ENCODE measurements at places on chromosomes 1 and 21.

- DNase-seq: no peak
Observed at GRCh38 chr1:87333692-87334347, 5.1 kb downstream of the LMO4 start.

DNA sequence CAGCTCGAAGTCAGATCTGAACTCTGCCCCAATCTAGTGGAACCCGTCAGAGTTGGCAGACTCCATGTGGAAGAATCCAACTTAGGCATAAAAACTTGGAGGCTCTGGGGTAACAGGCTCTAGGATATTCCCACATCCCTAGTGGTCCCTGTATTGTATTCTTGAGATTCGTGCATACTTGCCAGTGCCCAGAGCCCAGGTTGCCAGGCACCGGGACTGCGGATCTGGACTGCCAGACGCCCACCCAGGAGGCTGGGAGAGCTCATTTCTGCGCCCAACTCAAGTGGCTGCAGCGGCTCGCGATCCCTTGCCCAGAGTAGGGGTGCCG is 1.1 kb downstream of the GRIK1 start:
- DNase-seq: no peak

GRCh38 chr21:45006536-45007095 is 66.8 kb downstream of the SLX9 start:
- DNase-seq: no peak

GRCh38 chr1:184747089-184747955 is 7.3 kb downstream of the EDEM3 start:
- DNase-seq: no peak

- DNase-seq: no peak
Observed at GRCh38 chr1:30765556-30766434, 8.2 kb upstream of the LAPTM5 start.

DNA sequence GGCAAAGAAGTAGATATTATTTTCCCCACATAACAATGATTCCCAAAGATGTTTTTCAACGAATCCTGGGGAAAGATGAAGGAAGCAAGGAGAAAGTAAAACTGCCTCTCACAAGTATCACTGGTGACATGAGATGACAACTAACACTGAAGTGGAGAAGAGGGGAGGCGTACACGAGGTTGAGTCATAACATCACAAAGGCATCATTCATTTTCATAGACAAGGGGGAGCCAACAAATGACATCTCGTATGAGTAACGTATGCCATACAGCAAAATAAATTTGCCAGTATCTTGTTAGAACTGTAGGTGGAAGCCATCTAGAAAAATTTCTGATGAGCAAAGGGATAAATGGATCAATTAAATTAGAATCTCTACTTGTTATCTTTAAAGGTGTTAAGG is 56.6 kb downstream of the ATP1B1 start:
- peak; percentile 55 for DNase-seq

DNA sequence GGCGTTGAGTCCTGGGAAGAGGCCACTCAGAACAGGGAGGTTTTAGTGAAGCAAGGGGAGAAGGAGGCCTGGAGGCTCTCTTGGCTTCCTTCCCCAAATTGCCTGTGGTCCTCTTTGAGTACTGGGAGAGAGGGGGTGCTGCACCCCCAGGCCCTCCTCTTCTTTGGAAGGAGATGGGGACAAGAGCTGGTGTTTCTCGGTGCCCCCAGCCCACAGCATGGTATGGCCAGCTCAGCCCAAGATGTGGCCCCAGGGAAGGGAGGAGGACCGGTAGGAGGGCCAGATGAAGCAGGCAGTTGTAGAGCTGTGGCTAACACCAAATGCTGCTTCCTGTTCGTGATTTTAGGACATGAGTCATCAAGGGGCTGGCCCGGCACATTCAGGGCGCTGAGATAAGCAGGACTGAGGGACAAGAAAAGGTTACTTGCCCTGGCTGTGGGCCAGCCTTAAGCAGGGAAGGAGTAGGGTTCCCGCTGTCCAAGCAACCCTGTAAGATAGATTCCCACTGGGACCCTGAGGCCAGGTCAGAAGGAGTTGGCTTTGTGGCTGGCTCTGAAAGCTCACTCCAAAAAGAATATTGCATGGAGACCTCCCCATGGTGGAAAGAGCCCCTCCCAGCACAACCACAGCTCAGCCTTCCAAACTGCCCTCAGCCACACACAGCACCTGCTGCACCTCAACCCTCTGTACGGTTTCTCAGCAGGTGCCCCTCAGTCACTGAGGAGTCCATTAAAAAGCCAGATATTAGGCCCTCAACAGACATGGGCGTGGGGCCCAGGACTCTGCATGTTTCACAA is 4.9 kb upstream of the TNFRSF1B start:
- peak; percentile 86 for DNase-seq

- peak; percentile 96 for DNase-seq
Observed at GRCh38 chr1:92934395-92935378, 26.6 kb downstream of the DIPK1A start.

DNA sequence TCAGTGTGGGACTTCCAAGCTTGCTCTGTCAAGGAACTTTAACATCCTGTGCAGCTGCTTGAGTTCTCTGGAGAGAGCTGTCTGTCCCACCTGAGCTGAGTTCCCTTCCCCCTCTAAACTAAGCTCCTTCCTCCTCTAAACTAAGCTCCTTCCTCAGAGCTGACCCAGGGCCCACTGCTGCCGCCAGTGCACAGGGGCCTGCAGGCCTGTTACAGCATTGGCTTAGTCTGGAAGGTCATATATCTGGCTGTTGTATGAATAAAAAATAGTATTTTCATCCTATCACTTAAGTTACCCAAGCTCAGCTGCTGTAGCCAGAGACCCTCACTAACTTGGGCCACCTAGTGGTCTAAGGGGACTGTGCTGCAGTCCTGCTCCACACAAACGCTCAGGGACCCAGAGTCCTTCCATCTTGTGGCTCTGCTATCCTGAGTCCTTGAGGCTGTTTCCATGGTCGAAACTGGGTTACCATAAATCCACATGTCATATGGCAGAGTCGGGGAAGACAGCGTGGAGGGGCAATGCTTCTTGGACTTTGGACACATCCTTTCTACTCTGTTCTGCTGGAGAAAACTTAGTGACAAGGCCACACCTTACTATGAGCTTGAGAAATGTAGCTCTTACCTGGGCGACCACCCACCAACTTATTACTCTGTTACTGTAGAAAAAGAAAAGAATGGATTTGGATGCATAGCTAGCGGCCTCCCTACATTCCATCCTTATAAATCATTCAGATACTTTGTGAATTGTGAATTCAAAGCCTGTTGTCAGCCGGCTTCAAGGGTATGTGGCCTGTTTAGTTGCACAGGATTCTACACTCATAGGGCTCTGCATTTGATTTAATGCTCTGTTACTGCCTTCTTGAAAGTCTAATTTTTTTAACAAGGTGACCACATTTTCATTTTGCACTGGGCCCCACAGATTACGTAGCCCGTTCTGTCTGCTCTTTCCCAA is 71.4 kb upstream of the GCLM start:
- DNase-seq: no peak

- DNase-seq: no peak
Observed at GRCh38 chr1:26112407-26112775, 767 bp downstream of the PDIK1L start.

DNA sequence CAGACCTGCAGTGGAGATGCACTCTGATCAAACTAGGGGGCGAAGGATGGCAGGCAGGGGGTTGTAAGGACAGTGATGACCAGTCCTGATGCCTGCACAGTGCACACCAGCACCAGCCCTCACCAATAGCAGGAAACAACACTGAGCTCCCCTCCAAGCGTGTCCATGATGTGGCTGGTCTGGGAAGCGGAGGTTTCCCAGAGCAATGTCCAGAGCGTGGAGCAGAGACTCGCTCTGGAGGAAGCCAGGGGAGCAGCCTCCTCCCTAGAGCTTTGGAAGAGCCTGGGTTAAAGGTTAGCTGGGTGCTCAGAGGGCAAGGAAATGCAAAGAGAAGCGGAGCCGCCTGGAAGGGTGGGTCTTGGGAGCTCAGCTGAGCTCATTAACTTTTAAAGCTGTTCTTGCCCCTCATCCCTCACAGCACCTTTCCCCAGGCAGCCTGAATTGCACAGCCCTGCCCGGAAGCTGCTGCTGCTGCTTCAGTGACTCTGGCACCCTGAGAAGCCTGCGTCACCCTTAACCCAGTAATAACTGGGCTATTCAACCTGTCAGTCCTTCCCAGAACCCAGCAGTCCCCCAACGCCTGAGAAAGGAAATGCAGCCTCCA is 162.2 kb upstream of the RAB4A start:
- DNase-seq: no peak

GRCh38 chr1:237065903-237066302 is 23.9 kb downstream of the RYR2 start:
- no peak for DNase-seq

DNA sequence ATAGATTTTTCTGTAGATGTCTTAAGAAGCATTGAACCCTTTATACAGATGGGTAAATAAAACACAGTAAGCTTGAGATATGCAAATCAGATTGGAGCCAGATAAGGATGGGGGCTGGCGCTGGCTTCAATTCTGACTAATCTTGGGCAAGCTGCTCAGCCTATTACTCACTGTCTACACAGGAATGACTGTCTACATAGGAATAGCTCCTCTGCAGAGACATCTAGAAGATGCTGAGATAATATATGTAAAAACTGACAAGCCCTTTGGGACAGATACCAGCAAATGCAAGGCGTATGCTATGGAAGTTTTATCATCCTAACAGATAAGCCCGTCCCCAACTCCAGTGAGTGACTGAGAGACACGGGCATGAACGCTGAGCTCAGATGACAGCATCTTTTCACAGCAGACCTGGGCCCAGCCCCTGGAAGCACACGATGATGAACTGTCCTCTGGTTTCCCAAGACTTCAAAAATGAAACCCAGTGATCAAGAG is 1.7 kb downstream of the CLDN14 start:
- peak; percentile 81 for DNase-seq

GRCh38 chr1:24525606-24526005 is 23.0 kb downstream of the RCAN3 start:
- no peak for DNase-seq

DNA sequence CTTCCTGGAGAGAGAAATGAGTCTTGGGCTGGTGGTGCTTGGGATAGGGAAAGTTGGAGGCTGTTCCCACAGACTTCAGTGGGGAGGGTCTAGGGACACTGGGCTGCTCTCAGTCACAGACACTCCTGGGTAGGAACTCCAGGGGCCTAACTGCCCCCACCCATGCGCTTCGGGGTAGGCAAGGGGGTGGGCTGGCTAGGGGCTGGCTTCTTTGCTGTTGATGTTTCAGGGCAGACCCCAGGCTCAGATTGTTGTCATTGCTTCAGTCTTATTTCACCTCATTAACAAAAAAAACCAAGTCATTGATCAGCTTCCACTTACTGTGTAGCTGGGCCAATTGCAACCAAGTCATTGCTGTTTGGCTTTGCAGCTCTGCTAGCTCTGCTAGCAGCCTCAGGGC is 160.1 kb upstream of the CSF3R start:
- DNase-seq: no peak

GRCh38 chr1:92323473-92324453 is 24.9 kb downstream of the RPAP2 start:
- no peak for DNase-seq

DNA sequence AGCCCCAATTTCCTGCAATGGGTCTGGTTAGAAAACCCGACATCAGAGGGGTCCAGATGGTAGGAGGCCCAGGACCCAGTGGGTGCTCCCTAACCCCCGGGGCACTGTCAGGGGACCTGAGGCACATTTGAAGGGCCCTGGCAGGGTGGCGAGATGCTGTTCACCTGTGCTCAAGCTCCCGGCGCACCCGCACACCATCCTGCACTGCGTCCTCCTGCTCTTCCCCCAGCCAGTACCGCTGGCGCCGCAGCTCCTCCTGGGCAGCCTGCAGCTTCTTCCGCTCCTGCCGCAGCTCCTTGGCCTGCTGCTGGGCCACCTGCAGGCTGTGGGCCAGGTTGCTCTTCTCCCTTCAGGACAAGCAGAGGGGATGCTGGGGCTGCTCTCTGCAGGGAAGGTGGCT is 36.0 kb downstream of the RNU1-1 start:
- no peak for DNase-seq

- peak; percentile 15 for DNase-seq
Observed at GRCh38 chr1:36707221-36707620, 224.5 kb upstream of the CSF3R start.

- DNase-seq: peak; percentile 40
Observed at GRCh38 chr1:186094172-186094571, 280.9 kb downstream of the TPR start.

DNA sequence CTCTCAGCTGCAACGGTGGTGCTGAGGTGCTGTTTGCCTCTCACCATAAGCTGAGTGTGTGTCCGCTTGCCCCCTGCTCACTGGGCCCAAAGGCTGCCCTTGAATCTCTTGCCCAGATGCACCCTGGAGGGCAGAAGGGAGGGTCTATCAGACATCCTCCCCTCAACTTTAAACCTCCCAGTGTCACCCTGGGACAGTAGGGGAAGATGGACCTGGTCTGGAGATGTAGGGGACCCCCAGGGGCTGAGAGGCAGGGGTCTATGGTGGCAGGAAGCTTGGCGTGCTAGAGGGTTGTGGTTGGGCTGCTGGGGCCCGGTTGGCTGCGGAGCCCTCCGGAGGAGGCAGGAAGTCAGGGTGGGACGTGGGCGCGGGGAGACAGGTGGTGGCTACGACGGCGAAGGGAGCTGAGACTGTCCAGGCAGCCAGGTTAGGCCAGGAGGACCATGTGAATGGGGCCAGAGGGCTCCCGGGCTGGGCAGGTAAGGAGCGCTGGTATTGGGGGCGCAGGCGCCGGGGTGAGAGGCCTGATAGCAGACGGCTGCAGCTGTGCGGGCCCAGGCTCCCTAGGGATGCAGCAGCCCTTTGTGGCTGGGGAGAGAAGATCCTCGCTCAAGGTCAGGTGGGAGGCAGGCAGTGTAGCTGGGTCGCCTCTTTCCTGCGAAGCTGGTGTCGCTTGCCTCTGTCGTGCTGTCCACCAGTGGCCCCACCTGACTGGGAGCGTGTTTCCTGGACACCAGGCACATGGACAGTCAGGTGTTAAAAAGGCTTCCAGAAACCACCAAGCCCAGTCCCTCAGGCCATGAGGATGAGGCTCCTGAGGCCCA is at the start of gene LCK:
Gene LCK, plus strand, starts transcription at position 373 of the 824 bp plus-strand sequence. CDS start 23,065 bp downstream, outside the sequence.
- DNase-seq: no peak

DNA sequence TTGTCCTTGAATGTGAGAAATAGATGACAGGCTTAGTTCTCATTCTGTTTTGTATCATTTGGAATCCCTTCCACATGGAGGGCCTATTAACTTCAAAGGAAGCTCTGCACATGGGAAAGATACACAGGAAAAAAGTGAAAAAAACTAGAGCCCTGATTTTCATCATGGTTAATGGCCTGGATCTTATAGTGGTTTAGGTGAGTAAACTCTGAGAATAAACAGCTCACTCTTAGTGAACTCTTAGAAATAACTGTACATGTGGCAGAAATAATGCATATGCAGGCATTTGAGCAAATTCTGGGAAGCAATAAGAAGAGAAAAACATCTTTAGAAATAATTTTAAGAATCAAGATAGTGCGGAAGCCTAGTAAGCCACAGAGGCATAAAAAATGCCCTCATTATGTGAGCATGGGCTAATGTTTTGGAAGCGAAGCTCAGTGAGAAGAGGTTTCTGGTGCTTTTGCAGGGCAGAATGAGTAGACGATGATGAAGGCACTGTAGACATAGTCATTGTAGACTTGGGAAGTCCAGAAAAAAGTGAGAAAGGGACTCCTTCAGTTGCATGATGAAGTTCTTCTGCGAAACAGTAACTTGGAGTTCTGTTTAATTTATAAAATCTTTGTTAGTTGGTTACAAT is 279.9 kb downstream of the DNM3 start:
- no peak for DNase-seq

- DNase-seq: peak; percentile 88
Observed at GRCh38 chr21:28885853-28886177, 106.9 kb downstream of the LTN1 start.

- DNase-seq: no peak
Observed at GRCh38 chr1:110928191-110928590, 35.5 kb downstream of the LRIF1 start.
